ENCODE measurements at places on chromosomes 7 and 10.

GRCh38 chr7:64875658-64876406, 27.2 kb upstream of the ZNF273 start:
- DNase-seq: no peak

GRCh38 chr7:155993420-155994278, 181.4 kb upstream of the SHH start:
- DNase-seq: no peak

DNA sequence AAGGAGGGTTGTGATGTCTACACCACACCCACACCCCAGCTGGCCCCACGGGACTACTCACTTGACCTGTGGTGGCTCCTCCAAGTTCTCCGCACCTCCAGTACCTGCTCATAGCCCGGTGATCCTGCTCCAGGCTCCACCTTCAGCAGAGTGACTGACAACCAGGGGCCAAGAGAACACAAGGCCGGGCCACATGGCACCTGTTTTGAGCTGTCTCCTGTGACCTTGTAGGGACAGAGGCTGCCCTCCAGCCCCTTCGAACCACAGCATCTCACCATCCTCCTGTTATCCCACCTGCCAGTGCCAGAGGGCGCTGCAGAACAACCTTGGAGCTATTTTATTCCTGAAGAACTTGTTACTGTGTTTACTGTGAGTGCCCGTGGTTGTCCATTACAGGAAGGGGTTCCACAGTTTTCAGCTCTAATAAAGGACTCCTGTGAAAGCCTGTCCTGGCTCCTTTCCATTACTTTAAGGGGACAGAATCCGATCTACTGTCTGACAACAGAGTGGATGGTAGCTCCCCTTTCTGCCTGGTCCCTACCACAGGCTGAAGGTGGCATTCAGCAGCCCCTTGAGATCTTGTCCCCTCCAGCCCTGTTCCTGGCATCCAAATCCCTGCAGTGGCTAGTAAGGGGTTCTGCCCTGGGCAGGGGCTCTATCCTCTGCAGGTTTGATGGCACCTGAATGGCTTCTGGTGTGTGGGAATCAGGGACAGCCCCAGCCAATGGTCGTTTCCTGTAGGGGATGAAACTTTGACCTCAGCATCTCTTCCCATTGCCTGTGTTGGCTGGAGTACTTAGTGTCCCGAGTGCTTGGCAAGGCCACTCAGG, 50.8 kb downstream of the C10orf120 start:
- peak; percentile 76 for DNase-seq

GRCh38 chr7:29885626-29886025, 79.3 kb downstream of the WIPF3 start:
- no peak for DNase-seq

DNA sequence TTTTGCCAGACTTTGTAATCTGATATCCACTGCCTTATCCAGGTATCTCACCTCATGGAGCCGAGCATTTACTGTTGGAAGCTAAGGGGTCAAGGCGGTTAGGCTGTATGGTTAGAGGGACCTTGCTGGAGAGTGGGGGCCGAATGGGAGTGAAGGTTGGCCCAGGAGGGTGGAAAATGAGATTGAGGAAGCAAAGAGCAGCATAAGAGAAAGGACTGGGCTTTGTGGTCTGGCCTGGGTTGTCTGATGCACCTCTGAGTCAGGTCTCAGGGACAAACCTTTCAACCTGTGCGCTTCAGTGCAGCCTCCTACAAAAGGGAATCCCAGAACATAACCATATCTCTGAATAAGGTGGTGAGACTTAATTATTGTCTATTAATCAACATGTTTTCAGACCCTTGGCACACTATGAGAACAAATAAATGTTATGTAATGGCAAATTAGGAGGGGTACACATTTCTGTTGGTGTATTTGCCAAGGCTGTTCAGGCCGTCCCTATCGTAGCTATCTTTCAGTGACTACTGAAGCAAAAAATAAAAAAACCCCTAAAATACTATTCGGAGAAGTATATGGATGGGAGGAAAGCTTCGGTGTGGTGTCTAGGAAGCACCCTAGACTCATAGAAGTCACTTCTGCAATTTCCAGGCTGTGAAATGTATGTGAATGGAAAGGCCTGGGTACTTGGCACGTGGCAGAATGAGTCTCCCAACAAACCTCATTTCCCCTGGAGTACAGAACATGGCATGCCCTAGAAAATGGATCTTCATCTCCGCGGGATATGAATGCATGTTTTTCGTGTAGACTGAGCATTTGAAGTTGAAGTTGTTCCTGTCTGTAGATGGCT, 4.3 kb downstream of the CAMK1D start:
- DNase-seq: no peak

DNA sequence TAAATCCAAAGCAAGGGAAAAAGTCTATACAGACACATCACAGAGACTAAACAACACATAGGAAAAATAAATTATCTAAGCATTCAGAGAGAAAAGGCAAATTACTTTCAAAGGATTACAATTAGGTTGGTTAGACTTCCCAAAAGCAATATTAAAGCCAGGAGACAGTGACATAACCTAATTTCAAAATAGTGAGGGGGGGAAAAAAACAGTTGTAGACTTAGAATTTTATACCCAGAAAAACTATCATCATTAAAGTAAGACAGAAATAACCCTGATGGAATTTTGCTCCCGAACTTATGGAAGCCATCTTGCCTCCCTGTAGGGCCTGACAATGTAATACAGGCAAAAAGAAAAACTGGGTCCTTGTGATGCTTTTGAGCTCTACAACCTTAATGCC, 18.4 kb downstream of the CRPPA start:
- DNase-seq: no peak

GRCh38 chr7:155794196-155794595, 18.1 kb downstream of the SHH start:
- no peak for DNase-seq

GRCh38 chr7:41207141-41207540, 495.7 kb downstream of the INHBA start:
- no peak for DNase-seq

- no peak for DNase-seq
Observed at GRCh38 chr10:77319557-77319956, 318.1 kb downstream of the KCNMA1 start.

GRCh38 chr10:43116596-43116995, 21.6 kb upstream of the CSGALNACT2 start:
- no peak for DNase-seq

- DNase-seq: peak; percentile 26
Observed at GRCh38 chr10:102505462-102506115, 1.8 kb downstream of the SUFU start.

GRCh38 chr10:121087688-121088087, 236.5 kb downstream of the WDR11 start:
- DNase-seq: no peak

Measured in hypothalamus (tissue), 51 donors.